ENCODE measurements at places on chromosomes 11 and 22.
A peak's percentile ranks its signal among the peaks of the same experiment; 100 is the strongest.

GRCh38 chr11:77152846-77153245 lies 24.8 kb downstream of the MYO7A start:
- DNase-seq: peak; percentile 57

GRCh38 chr11:103683576-103683975 lies 352.9 kb upstream of the DDI1 start:
- DNase-seq: peak; percentile 57

GRCh38 chr22:24588757-24589481 lies 4.0 kb downstream of the LRRC75B start:
- DNase-seq: no peak

- DNase-seq: no peak
Observed at GRCh38 chr11:63560506-63561180, 2.5 kb downstream of the PLAAT2 start.

DNA sequence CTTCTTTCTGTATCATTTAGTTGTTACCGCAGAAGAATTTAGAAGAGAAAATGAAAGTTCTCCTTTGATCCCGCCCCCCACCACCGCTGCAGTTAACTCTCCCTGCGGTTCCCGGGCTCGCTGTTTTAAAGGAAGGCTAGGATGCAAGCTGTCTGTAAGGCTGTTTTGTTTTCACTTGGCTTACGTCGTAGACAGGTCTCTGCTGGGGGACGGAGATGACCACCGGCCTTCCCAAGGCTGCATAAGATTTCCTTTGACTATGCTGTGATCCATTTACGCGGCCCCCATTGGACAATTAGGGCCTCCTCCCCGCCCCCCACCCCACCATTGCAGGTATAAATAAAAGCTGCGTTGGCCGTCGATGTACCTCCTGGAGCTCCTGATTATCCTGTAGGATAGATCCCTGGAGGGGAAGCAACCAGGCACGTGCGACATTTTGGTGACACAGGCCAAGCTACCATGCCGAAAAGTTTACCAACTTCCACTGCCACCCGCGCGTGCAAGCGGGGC lies 1.4 kb upstream of the CPT1A start:
- peak; percentile 62 for DNase-seq

GRCh38 chr22:24337894-24338645 lies 67.4 kb downstream of the SPECC1L start:
- DNase-seq: no peak

All from choroid plexus epithelial cell (primary cell).